Activated CD4-positive, alpha-beta T cell treated with anti-CD3 and anti-CD28 coated beads, Interleukin-2, amount 50 U/mL, for 1 hour (primary cell): ENCODE measurements at places on chromosomes 7 and 10.

DNA sequence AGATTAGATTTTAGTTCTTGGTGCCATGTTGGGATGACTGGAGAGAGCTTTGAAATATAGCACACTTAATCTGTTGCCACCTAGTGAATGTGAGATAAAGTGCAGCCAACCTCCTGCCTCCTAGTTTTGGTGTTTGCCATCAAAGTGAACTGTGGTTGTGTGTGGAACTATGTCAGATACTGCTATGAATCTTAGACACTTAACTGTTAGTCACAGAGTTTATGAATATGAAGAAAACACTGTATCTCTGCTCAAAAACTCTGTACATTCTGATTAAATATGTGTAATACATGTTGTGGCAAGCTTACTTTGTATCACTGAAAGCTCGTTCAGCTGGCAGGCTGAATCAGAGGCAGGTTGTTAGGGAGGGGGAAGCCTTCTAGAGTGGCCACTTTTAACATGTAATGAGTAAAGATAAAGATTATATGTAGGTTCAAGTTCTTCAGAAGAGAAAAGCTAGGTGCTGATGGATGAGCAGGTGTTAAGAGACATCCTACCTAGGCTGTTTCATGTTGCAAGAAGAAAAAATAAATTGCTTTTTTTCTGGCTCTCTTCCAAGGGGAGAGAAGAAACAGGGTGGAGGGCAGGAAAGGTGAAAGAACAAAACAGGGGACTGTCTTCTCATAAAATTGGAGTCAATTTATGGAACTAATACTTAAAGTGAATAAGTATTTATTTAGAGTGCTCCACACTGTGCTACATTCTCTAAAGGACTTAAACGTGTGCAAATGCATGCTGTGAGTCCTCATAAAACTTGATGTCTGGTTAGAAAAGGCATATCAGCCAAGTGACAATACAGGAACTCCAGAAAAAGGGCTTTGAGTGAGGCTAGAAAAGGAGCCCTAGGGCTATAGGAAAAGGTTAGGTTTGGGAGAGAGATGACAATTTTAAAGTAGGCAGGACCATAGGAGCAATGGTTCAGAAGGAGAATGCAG, 14.1 kb upstream of the LAMB1 start:
- DNase-seq = no peak

DNA sequence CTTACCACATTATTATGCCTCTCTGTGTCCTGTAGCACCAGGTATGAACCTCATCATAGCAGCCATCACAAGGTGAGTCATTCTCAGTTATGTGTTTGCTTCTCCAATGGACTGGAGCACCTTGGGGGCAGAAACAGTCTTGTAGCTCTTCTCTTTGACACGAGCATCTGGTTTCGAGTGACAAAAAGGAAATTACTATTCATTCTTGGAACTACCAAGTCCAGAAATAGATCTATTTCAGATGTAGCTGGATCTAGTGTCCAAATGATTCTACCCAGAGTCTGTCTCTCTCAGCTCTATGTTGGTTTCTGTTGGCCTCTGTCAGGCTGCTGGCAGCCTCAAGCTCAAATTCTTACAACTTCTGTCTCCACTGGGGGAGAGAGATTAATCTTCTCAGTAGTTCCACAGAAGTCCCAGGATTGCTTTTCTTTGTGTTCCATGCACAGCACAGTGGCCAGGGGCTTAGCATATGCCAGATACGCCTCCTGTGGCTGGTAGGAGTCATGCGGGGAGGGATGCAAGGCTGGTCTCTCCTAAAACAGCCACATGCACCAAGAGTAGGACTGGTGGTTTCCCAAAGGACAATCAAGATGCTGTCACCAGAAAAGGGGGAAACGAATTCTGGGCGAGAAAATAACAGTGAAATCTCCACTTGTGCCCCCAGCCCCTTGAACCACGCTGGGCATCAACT, 37.2 kb upstream of the PAPSS2 start:
- DNase-seq = no peak

- no peak for DNase-seq
These were observed 537 bp downstream of the NAPEPLD start for GRCh38 chr7:103148131-103148993.

DNA sequence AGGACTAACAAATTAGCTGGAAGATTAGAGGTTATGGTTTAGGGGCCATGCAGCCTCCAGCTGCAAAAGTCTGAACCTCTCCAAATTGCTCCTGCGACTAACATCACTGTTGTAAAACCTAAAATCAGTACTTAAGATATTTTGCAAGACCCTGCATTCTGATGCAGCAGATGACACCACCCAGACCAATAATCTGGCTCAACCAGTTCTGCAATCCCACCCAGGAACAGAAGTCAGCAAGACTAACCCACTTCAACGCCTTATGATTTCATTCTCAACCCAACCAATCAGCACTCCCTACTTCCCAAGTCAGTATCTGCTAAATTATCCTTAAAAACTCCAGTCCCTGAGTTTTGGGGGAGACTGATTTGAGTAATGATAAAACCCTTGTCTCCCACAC, 250.8 kb upstream of the MBL2 start:
- no peak for DNase-seq

DNA sequence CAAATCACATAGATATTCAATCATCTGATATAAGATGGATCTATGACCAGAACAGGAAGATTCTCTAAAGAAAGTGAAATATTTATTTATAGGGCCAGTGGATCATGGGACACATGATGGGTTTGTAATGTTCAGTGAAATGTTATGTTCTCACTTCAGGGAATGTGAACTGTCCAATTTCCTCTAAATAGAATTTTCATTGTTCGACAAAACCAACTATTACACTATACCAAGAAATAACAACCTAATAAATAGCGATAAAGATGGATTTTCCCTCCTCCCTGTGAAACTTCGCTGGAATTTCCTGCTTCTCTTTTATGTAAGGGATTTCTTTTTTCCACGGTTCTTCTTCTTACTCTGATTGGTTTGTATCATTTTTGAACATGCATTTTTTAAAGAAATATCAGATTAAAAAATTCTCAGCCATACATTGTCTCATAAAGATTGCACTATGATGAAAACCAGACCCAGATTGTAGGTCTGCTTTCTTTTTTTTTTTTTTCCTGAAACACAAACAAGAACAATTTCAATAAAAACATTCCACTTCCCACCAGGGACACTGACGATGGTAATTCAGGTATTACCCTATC, 139.8 kb upstream of the ZEB1 start:
- DNase-seq = no peak

DNA sequence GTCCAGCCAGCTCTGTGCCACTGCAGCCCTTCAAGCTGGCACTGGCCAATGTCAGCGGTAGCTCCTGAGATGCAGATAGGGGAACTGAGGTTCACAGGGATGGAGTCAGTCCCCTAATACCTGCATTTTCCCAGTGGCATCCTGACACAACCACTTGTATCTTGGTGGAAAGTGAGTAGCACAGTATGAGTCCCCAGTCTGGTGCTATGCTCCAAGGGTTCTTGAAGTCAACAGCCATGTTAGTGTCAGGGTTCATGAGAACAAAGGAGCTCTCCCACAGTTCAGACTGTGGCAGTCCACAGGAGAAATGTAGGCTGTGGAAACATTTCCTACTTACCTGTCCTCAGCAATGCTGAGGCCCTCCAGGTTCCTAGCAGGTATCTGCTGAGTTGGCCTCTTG, 115.5 kb downstream of the ZNF736 start:
- DNase-seq = no peak

DNA sequence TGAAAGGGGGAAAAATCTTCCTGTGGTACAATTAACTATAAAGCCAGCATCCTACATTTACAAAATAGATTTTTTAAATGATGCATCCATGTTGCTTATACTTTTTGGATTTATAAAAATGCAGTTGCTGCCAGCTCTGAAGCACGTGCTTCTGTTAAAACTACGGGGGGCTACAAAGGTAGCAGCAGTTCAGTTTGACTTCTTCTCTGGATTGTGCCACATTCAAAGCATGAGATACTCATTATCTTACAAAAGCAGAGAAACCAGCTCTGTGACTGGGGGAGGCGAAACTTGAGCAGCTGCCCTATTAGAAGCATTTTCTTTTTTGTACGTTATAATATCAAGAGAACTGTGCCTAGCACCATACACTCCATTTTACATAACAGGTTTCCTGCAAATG, 31.1 kb downstream of the NEUROD6 start:
- no peak for DNase-seq

- DNase-seq = no peak
These were observed 3.1 kb upstream of the ST7 start for GRCh38 chr7:116949941-116950801.

DNA sequence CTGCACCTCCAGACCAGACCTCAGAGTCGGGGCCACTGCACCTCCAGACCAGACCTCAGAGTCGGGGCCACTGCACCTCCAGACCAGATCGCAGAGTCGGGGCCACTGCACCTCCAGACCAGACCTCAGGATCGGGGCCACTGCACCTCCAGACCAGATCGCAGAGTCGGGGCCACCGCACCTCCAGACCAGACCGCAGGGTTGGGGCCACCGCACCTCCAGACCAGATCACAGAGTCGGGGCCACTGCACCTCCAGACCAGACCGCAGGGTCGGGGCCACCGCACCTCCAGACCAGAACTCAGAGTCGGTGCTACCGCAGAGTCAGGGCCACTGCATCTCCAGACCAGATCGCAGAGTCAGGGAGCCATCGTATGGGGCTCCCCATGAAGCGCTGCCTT, 105.9 kb downstream of the ACTR3B start:
- no peak for DNase-seq

DNA sequence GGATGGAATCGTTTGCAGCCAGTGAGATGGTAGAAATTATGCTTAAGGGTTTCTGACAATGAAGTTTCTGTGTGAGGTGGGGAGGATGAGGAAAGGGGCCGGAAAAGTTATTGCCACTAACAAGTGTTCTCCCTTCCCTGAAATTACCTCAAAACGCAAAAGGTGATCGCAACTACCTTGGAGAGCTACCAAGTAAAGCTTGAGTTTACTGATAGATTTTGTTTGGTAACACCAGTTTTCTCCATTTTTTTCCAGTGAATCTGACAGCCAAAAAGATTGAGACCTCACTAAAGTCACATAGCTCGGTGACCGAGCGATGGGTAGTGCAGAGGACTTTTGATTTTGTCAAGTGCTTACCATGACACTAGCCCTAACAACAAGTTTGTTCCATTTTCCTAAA, 1.6 kb downstream of the SUV39H2 start:
- DNase-seq = no peak

DNA sequence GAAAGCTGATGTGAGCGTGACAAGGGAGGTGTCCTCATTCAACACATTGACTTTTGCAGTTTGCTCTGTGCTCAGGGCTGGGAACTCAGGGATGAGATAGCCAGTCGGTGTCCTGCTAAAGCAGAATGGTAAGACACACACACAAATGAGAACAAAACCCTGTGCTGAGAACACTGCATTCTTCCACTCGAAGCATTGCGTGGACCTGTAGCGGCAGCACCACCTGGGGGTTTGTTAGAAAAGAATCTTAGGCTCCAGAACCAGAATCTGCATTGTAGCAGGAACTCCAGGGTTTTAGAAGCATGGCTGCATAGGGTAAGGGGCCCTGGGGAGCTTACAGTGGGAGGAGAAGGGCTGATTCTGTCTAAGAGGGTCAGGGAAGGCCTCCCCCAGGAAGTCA, 21.5 kb upstream of the OGDHL start:
- no peak for DNase-seq

DNA sequence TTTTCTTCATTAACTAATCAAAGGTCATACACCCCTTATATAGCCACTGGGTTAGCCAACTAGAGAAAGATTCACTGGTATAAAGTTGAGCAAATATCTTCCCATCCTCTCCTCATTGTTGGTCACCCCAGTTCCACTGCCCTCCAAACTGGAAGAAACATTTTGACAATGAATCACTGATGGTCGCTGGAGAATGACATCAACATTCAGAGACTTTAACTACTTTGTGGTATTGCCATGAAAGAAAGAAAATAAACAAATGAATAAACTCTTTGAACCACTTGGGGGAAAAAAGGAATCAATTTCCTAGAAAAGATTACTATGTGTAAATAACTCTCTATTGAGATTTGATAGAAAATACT, 23.4 kb downstream of the HYCC1 start:
- DNase-seq = no peak

DNA sequence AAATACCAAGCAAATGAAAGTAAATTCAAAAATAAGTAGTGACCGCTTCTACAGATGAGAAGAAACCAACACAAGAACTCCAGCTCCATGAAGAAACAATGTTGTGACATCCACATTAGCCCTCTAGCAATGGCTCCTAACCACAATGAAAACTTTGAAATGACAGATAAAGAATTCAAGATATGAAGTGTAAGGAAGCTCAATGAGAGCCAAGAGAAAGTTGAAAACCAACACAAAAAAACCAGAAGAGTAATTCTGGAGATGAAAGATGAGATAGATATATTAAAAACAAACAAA, 68.2 kb upstream of the DDC start:
- DNase-seq = no peak

GRCh38 chr7:106358103-106358663, 73.4 kb upstream of the NAMPT start:
- no peak for DNase-seq

GRCh38 chr10:7260912-7261311, 149.9 kb downstream of the SFMBT2 start:
- no peak for DNase-seq

DNA sequence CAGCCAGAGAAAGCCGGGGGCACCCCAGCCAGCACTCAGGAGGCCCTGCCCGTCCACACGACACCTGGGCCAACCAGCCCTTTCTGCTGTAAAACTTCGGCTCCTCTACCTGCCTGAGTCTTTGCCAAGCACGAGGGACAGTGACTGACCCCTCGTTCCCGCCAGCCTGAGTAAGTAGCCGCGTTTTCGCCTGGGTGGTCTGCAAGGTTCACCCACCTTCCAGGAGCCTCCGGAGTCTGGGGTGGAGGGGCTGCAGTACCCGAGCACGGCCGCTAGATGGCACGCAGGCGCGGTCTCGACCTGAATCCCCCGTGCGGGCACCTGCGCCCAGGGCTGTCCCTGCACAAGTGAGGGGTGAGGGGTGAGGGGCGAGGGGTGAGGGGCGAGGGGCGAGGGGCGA, 192.7 kb downstream of the PTPRN2 start:
- peak; percentile 24 for DNase-seq

GRCh38 chr7:35797311-35797710, 3.5 kb upstream of the SEPTIN7 start:
- DNase-seq = no peak

DNA sequence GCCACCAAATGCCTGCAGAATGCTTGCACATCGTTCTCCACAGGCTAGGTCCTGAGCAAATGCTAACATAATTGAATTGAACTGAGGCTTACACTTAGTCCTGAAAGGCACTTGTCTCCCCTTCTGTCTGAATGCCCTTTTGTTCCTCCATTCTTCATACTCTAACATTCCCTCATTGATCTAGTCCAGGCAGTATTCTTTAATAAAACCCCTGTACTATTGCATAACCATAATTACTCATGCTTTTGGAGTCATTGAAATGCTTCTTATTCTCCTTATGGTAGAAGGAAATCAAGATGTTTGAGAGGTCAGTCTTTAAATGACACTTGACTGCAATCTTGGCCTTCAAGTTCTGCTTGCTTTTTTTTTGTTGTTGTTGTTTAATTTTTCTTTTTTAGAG, 7.1 kb downstream of the PI4K2A start:
- DNase-seq = no peak
